ENCODE measurements at places on chromosomes 1 and 21.

- DNase-seq: no peak
These were observed 141.8 kb downstream of the TENT5C start for GRCh38 chr1:117747605-117748004.

DNA sequence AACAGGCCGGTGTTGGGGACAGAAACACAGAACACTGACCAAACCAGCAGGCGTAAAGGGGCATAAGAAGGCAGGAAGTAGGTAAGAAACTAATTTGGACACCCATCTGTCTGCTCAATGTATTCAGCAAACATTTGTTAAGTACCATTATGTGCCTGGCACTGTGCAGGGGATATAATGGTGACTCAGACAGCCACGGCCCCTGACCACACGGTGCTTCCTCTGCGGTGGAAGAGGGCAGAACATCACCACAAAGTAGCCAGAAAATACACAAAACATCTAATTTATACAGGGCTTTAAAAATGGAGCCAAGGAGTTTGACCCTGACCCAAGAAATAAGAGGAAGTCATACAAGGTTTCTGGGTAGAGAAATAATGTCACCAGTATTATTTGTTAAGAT lies 12.9 kb downstream of the DNAJC11 start:
- DNase-seq: no peak

- no peak for DNase-seq
These were observed 17.6 kb upstream of the FCAMR start for GRCh38 chr1:206987873-206988272.

GRCh38 chr1:236837897-236838296 lies 42.8 kb downstream of the MTR start:
- no peak for DNase-seq

- no peak for DNase-seq
These were observed 39.7 kb downstream of the CAPZB start for GRCh38 chr1:19445417-19446342.

DNA sequence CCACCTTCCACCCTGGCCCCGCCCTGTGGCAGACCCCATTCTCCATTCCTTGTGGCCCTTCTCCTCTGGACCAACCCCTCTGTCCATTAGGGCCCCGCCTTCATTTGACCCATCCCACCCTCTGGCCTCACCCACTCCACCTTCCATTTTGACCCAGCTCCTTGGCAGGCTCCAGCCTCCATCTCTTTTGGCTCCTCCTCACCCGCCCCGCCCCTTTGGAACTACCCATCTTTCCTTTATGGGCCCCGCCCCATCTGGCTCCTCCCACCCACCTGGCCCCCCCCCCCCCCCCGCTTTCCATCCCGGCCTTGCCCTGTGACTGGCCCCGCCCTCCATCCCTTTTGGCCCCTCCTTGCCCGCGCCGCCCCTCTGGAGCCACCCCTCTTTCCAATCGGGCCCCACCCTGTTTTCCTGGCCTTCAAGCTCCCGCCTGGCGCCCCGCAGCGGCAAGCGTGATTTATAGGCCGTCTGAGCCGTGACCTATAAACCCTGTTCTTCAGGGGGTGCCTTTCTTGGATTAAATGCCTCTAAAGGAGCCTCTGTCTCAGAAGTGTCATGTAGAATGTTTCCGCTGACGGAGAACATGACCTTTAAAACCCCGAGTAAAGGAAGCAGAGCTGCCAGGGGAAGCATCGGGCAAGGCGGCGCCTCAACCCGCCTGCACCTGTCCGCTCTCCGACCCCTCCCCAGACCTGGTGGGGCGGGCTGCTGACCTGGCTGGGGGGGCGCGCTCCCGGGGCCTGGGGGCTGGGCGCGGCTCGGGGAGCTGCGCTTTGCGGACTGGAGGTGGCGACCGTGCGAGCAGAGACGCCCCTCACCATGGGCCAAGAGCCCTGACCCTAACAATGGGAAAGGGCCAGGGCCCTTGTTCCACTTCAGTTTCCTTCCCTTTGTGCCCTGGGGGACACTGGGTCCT lies 178.0 kb downstream of the CAMTA1 start:
- no peak for DNase-seq

GRCh38 chr1:212819726-212820125 lies 27.7 kb downstream of the SPATA45 start:
- DNase-seq: no peak

DNA sequence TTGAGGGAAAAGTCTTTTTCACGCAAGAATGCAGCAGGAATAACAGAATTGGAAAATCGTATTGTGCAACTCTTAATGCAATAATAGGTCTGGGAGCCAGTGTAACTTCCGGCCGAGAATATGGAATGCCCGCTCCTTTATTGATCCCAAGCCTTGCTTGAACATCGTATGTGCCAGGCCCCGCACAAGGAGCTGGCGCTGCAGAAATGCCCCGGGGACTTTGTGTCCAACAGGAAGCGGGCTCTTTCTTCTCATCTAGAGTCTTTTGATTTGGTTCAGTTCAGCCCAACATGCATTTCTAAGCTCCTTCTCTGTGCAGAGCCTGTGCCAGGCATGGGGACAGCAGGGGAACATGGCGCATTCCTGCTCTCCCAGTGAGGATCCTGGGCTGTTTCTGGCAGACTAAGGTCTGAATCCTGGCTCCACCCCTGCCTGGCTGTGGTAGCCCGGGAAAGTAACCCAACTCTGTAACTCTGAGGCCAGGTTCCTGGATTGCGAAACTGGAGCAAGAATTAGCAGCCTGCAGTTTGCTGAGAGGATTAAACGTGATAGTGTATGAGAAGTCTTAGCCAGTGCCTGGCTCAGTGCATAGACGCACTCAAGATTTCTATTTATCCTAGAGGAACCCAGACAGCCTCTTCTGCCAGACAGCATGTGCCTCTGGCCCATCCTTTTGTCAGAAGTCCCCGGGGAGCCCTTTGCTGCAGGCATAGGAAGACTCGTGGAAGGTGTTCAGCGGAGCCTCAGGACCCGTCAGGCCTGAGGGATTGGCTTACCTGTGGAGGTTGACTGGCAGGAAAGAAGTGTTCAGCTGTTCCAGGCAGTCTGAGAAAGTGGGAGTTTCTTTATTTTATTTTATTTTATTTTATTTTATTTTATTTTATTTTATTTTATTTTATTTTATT lies 987 bp upstream of the CDCP2 start:
- no peak for DNase-seq

DNA sequence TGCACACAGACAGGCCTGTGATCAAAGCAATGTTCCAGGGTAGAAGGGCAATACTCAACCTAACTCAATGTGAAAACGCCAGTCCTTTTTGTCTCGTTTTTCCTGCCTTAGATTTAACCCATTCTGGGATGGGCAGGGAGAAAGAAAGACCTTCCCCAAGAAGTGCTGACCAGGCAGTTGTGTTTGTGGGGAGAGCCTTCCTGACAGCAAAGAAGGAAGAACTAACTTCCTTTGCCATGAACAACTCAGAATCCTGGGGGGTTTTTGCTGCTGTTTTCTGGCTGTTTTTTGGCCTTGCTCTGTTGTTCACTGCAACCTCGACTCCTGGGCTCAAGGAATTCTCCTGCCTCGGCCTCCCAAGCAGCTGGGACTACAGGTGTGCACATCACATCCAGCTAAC lies 112.0 kb upstream of the RAB4A start:
- DNase-seq: no peak

- no peak for DNase-seq
These were observed 2.5 kb upstream of the ERO1B start for GRCh38 chr1:236284291-236284721.

GRCh38 chr21:45506241-45506817 lies 35.9 kb downstream of the SLC19A1 start:
- DNase-seq: no peak
